ENCODE measurements at places on chromosomes 16 and 17.
A peak's percentile ranks its signal among the peaks of the same experiment; 100 is the strongest.

DNA sequence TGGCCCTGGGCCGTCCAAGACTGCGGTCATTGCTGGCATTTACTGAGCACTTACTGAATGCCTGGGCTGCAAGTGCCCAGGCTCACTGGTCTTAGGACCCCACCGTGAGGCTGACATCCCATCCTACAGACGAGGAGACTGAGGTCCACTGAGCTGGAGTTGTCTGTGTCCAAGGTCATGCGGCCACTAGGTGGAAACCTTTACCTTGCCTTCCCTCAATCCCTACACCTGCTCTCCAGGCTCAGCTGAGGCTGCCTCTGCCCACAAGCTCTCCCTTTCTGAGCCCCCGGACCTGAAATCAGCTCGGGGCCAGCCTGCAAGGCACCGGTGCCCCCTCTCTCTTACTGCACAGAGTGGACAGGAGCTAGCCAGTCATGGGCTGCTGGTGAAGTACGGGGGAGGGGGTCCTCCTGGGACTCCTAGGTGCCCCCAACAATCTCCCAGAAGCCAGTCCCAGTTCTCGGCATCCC is 1.5 kb downstream of the CASKIN1 start:
- DNase-seq, result peak; percentile 24

GRCh38 chr17:66450008-66450851 is 147.8 kb downstream of the PRKCA start:
- DNase-seq, result no peak

DNA sequence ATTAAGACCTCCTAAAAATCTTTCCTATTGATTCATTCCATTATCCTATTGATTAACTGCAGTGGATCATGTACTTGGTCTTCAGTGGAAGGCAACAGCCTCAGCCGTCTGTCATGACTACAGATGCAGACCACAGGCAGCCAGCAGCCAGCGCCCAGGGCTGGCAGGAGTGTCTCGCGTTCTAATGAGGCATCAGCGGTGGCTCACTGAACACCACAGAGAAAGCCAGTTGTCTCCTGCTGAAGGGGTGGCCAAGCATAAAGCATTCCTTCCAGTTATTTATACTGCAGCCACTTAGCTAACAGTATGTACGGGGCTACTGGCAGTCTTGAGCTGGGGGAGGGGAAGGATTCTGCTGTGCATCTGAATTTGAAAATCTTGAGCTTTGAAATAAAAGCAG is 214.3 kb downstream of the IRX3 start:
- DNase-seq, result no peak

GRCh38 chr17:61411261-61412142 is 11.9 kb downstream of the TBX2 start:
- DNase-seq, result peak; percentile 81

DNA sequence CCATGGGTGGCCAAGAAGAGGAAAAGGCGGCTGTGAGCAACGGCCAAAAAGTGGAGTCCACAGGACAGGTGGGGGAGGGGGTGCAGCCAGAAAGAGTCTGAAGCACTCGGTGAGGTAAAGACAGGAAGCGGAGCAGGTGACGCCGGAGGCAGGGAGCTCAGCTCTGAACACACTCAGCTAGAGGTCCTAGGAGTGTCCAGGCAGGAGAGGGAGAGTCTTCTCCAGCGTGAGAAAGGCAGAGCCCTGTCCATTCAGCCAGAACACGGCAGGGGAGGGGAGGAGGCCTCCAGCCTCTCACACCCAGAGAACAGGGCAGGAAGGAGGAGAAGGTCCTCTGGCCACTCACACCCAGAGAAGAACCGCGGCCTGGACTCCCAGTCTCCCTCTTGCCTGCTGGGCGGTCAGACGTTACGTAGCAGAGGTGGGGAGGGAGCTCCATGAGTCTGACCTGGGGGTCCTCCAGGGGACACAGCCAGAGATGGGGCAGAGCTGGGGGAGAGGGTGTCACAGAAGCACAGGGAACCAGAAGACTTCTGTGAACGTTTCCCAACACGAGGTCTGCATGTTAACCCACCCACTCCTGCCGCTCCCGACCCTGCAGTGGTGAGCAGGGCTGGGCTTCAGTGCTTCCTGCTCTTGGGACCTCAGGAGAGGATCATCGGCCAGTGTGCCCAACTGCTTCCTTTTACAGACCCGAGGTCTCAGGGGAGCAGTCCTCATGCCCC is 89.2 kb downstream of the ABR start:
- no peak for DNase-seq

- DNase-seq, result no peak
Observed at GRCh38 chr17:1260086-1260769, 10.0 kb upstream of the BHLHA9 start.

DNA sequence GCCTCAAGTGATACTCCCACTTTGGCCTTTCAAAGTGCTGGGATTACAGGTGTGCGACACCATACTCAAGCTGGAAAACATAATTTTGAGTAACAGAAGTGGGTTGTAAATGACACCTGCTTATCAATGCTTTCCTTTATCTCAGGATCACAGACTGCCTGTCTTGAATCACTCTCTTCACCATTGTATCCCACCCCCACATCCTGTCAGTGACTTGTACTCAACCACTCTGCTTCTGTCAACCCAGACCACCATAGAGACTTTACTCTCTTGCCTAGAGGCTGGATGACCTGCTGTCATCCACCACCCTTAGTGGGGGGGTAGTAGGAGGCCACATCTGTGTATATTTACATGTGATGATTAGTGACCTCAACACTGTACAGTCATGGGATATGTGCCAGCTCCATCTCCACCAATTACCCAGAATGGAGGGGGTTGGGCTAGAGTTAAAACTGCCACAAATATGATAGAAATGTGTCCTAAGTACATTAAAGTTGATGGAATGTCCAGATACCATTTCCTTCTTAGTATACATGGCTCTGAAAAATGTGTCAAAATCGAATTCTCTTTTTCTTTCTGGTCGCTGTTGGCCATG is 338.7 kb downstream of the GRIN2A start:
- DNase-seq, result peak; percentile 65

DNA sequence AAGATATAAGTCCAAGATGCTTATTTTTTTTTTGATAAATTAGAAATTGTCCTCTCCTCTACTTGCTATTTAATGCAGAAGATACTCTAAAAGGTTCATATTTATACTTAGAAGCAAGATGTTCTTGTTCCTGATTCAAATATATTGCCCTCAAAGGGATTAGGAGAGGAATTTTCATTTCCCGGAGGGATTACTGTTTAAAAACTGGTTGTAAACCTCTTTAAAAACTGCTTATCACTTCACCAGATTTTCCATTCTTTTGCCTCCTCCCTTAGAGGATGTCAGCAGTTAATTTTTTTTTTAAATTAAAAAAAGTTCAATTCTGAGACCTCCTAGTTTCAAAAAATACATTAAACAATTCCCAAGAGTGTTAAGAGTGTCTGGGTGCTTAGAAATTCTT is 2.8 kb downstream of the TENT4B start:
- DNase-seq, result no peak

DNA sequence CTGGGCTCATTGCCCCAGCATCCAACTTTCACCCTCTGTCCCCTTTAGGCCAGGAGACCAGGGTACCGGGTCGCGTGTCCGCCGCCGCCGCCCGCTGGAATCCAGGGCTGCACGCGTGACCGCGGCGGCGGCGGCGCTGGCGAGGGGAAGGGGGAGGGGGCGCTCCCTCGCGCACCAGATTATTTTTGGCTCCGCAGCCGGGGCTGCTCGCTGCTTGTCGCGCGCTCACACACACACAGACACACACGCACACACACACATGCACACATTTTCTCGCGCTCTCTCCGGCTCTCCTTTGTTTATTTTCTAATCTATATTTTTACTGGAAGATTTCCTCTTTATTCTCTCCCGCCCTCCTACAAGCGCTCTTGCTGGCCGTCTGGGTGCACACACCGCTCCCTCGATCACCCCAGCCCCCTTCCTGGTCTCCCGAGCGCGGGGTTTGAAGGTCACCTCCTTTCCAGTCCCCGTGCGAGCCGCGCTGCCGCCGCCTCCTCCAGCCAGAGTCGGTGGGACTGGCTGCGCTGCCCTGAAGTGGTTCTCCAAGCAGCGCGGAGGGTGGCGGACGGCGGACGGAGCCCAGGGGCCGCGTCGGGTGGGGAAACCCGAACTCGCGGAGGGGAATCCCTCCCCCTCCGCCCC is 921.4 kb upstream of the EEF2KMT start:
- DNase-seq, result no peak

All from HCEC 1CT (cell line).